Stimulated activated CD4-positive, alpha-beta T cell treated with anti-CD3 and anti-CD28 coated beads, Interleukin-12 subunit alpha, Interleukin-12 subunit beta, amount 100 ng/mL, for 4 hours (primary cell): ENCODE measurements at places on chromosomes 5 and 9.

GRCh38 chr9:70551396-70551795 is 136.9 kb upstream of the KLF9 start:
- DNase-seq: no peak

DNA sequence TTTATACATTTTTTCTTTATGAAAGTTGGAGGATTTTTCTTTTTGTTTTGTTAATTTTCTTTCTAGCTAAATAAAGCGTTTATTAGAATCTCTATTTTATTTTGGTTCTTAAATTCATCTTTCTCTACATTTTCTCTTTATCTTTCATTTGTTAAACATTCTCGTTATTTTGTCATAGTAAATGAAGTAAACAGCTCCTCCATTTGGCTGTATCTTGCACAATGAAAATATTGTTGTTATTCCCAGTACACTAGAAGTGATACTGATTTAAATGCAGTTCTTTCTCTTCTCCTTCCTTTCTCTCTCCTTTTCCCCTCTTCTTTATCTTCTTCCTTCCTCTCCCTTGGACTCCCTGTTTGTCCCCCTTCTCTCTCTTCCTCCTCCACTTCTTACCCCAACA is 88.8 kb downstream of the FER start:
- no peak for DNase-seq

GRCh38 chr5:176629853-176630680 is at the start of the genes EIF4E1B and SNCB:
Gene EIF4E1B (plus strand): TSS chr5:176630675. CDS start chr5:176642788, 12,113 bp downstream.
Gene SNCB (minus strand): TSS chr5:176630534. CDS start chr5:176629654, 880 bp downstream.
- peak; percentile 57 for DNase-seq

GRCh38 chr9:130932255-130933079 is 6.6 kb downstream of the FIBCD1 start:
- no peak for DNase-seq

DNA sequence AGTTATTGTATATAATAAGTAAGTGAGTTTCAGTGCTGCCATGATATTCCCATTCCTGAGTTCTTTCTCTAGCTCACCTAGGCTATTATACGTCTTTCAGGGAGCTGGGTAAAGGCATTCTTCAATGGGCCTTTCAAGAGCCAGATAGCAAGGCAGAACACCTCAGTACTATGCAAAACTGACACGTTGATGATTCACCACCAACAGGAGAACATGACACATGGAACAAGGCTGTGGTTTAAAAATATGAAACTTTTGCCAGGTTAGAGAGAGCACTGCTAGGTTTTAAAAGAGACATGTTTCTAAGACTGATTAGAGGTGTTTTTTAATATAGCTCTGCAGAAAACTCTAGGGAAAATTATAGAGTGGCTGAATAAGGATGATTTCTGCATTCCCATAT is 95.9 kb downstream of the UGCG start:
- no peak for DNase-seq

DNA sequence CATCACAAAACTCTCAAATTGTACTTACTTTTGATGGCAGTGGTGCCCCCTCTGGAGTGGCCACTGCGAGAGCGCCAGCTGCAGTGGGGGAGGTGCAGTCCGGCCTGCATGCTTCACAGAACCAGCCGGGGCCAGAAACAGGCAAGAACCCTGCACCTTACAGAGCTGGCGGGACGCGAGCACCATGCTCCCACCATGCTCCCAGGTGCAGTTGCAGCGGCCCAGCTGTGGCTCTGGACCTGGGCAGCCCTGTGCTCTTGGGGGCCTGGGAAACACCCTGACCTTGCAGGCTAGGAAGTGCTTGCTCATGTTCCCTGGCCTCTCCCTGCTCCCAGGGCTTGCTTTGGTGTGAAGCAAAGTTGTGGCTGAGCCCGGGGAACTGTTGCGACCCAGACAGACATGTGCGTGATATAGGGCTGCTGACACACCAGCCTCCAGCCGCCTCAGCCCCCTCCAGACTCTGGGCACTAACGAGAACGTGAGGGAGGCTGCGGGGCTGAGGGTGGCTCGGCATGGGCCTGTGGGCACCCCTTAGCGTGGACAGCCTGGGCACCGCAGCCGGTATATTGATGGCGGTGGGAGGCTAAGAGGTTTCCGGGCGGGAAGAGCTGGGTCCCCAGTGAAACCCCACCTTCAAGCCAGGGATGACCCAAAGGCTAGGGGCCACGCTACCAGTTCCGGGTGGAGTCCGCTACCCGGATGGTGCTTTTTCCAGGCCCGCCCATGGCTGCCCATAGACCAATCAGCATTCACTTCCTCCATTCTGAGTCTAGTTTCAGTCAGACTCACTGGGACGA is 1809.9 kb upstream of the ACO1 start:
- DNase-seq: no peak

DNA sequence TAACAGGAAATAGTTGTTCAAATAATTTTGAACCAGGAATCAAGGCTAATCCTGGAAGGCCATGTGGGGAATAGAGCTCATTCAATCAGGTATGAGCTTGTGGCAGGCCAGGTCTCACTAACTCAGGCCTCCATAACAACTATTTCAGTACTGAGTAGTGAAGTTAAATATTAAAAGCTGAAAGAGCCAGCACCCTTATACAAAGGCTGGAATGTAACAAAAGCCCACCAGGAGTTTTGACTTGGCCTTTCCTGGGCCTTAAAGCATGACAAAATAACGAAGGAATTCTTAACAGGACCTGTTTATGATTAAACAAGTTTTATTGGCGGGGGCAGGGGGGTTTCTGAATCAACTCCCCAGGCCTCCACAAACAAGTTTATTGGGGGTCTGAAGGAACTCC is 1146.7 kb downstream of the CDH9 start:
- no peak for DNase-seq
